ENCODE measurements at places on chromosomes 16 and 17. TPM values are rescaled to one million over a fixed set of nuclear protein-coding genes. Genes with fewer than 3 reads are reported as not detected.
A peak's percentile ranks its signal among the peaks of the same experiment; 100 is the strongest.

- peaks cover 49% of the 10 kb centered on the region for H3K27me3 ChIP-seq
- no peaks in the 10 kb centered on the region for H3K4me1 ChIP-seq
- no peaks in the 10 kb centered on the region for H3K36me3 ChIP-seq
These were observed 178.9 kb downstream of the TMEM132E start for GRCh38 chr17:34758316-34758715.

The KCTD11 gene
- total RNA-seq, result 0.58 TPM

DNA sequence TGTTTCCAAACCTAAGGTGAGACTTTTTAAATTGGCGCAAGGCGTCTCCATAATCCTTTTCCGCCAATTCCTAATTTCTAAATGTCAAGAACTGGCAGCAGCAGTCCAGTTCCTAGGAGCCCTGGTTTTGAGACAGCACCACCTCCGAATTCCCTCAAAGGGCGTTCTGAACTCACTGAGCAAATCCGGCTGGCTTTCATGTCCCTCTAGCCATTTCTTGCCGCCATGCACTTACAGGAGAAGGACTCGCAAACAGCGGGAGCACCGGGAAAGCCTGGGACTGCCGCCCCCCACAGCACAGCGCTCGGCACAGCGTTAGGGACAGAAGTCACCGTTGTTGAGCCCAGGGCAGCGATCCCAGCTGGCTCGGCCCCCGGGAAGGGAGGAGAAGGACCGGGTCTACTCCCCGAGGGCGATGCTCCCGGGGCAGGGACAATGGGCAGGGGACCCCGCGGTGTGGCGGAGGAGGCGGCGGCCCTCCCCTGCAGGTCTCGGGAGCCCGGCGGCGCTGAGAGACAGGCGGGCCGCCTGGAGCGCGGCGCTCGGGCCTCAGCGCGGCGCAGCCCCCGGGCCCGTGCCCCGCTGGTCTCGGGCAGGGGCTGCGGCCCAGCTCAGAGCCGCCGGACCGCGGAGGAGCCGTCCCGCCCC, 545 bp downstream of the ARHGAP17 start:
- no peaks in the 10 kb centered on the region for H3K36me3 ChIP-seq
- peak overlapping the region; percentile 95 for H3K4me3 ChIP-seq
- H3K27ac ChIP-seq, result peak overlapping the region; percentile 97
- no peaks in the 10 kb centered on the region for H3K27me3 ChIP-seq
- DNase-seq, result peak; percentile 45

- no peak overlapping the region for H3K4me3 ChIP-seq
- peaks cover 86% of the 10 kb centered on the region for H3K36me3 ChIP-seq
- H3K27me3 ChIP-seq, result no peaks in the 10 kb centered on the region
- no peak overlapping the region for H3K27ac ChIP-seq
- no peak for DNase-seq
These were observed 55.9 kb downstream of the OMG start for GRCh38 chr17:31241116-31241515.

GRCh38 chr17:54793271-54793670, 107.4 kb upstream of the TOM1L1 start:
- no peaks in the 10 kb centered on the region for H3K36me3 ChIP-seq
- no peak for DNase-seq
- H3K4me3 ChIP-seq, result no peak overlapping the region
- no peak overlapping the region for H3K27ac ChIP-seq
- H3K27me3 ChIP-seq, result no peaks in the 10 kb centered on the region

GRCh38 chr17:17359271-17359670, 56.1 kb downstream of the NT5M start:
- no peak overlapping the region for H3K27ac ChIP-seq
- no peaks in the 10 kb centered on the region for H3K36me3 ChIP-seq
- H3K4me1 ChIP-seq, result no peaks in the 10 kb centered on the region
- no peaks in the 10 kb centered on the region for H3K27me3 ChIP-seq

GRCh38 chr16:73891129-73891542, 405.5 kb upstream of the PSMD7 start:
- no peaks in the 10 kb centered on the region for H3K4me1 ChIP-seq
- no peaks in the 10 kb centered on the region for H3K36me3 ChIP-seq
- H3K27ac ChIP-seq, result no peak overlapping the region
- peaks cover 25% of the 10 kb centered on the region for H3K27me3 ChIP-seq
- no peak overlapping the region for H3K4me3 ChIP-seq
- no peak for DNase-seq

DNA sequence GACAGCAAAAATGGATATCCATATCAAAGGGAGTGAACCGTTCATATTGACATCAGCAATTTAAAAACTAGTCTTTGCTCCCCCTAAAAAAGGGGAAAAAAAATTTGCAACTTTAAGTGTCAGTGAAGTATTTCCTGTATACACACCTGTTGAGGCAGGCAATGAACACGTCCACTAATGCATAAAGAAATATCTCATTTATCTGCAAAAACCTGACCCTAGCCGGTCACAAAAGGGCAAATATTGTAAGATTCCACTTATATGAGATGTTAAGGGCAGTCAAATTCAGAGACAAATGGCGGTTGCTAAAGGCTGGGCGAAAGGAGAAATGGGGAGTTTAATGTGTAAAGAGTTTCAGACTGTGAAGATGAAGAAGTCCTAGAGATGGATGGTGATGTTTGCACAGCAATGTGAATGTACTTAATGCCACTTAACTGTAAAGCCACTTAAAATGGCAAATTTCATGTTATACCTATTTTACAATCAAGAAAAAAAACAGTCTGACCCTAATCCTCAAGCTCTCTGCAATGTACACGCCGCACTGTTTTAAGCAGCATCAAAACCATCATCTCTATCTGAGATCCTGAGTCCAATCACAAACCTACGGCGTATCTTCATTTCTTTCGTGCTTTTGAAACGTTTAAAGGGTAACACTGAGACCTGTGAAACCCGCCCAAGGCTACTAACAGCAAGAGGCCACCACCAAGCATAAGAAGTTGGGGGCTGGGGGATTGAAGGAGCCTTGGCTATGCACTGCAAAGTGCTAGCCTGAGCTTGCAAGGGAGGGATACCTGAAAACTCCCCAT, 1.1 kb downstream of the PARN start:
- peaks cover 26% of the 10 kb centered on the region for H3K36me3 ChIP-seq
- H3K27me3 ChIP-seq, result no peaks in the 10 kb centered on the region
- H3K4me3 ChIP-seq, result peak overlapping the region; percentile 75
- DNase-seq, result no peak
- peaks cover 26% of the 10 kb centered on the region for H3K4me1 ChIP-seq

DNA sequence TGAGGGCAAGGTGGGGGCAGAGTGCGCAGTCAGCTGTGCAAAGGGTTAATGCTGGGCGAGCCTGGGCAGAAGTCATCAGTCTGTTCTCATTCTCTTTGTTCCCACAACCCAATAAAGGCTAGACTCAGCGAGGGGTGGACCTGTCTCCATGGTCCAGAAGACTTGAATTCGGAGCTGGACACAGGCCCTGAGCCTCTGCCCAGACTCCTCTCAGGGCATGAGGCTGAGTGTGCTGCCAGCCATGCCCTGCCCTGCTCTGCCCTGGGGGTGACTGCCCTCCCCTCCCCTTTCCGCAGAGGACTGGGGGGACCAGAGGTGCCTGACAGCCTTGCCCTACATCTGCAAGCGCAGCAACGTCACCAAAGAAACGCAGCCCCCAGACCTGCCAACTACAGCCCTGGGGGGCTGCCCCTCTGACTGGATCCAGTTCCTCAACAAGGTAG, 54.5 kb downstream of the MRC2 start:
- no peak overlapping the region for H3K4me3 ChIP-seq
- no peak overlapping the region for H3K27ac ChIP-seq
- no peaks in the 10 kb centered on the region for H3K36me3 ChIP-seq
- no peaks in the 10 kb centered on the region for H3K4me1 ChIP-seq

The NOD2 gene
- total RNA-seq, result 1.8 TPM

- no peaks in the 10 kb centered on the region for H3K27me3 ChIP-seq
- no peak overlapping the region for H3K27ac ChIP-seq
These were observed 206.4 kb downstream of the KATNIP start for GRCh38 chr16:27756206-27756970.

DNA sequence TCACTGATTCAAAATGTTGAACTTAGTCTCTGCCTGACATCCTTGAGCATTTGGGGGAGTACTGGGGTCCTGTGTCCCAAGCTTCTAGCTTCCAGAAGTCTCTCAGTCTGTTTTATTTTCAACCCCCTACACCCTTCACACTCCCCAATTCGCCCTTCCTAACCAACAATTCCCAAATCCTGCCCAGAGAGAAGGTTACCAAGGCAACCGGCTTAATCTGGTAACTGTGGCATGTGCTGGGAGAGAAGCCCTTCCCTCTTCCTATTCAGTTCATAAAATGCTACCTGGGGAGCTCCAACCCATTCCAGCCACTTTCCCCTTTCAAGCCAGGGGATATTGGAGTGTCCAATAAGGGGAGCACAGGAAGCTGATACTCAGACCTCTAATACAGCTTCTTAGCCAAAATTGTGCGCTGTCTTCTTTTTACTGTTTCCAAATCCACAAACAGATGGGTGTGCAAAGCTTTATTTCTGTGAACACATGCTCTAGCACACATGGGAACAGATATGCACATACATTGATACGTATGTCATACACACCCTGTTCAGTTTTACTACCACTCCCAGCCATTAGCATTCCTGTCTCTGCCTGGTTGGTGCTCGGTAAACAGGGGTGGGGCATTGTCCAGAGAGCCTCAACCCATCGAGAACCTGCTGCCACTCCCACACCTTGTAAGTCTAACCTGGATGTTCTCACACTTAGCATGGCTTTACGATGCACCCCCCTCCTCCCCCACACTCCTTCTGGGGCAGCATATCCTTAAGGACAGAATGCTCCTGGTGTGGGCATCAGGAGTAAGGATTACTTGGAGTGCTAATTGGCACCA, 1.1 kb upstream of the RAPGEFL1 start:
- H3K27me3 ChIP-seq, result peaks cover 8% of the 10 kb centered on the region
- peaks cover 39% of the 10 kb centered on the region for H3K36me3 ChIP-seq
- peaks cover 31% of the 10 kb centered on the region for H3K4me1 ChIP-seq

DNA sequence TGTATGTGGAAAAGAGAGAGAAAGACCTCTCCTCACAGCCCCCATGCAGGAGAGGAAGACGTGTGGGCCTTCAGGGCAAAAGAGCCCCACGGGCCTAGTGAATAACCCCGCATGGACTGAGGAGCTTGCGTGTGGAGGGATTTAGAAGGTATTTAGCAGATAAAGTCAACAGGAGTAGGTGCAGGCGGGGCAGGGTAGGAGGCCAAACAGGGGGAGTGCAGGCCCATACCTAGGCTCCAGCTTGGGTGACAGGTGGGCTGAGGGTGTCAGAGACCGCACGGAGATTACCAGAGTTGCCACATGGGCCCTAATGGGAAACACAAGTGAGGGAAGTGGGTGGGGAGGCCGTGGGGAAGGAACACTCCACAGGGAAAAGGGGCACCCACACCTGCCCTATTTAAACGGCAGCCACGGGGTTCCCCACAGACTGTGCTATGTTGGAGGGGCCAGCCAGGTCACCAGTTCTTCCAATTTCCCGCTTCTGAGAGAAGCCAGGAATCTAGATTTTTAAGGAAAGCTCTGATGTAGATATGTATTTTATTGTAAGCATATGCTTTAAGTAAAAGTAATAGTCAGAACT, 8.2 kb upstream of the CNGB1 start:
- peaks cover 8% of the 10 kb centered on the region for H3K4me1 ChIP-seq
- no peaks in the 10 kb centered on the region for H3K36me3 ChIP-seq
- H3K27ac ChIP-seq, result no peak overlapping the region
- no peak for DNase-seq
- H3K4me3 ChIP-seq, result no peak overlapping the region

The C17orf100 gene
- 14.2 TPM for total RNA-seq

The SLC5A10 gene
- not detected for total RNA-seq

The PGAP3 gene
- total RNA-seq, result 3.2 TPM

- H3K27me3 ChIP-seq, result no peaks in the 10 kb centered on the region
- no peak for DNase-seq
- no peak overlapping the region for H3K27ac ChIP-seq
- no peak overlapping the region for H3K4me3 ChIP-seq
- H3K4me1 ChIP-seq, result no peaks in the 10 kb centered on the region
These were observed 40.1 kb downstream of the ZNF267 start for GRCh38 chr16:31913668-31914067.
